Activated T-helper 1 cell treated with anti-CD3 and anti-CD28 coated beads, Interleukin-12 subunit alpha, Interleukin-12 subunit beta, Interleukin-2, Interleukin-4 antibody, amounts not matched to agents 30 ng/mL and 10 ng/mL and 1 ng/mL, durations not matched to agents 14 hours and 24 hours and 36 hours (primary cell): ENCODE measurements at places on chromosomes 1 and 21.

DNA sequence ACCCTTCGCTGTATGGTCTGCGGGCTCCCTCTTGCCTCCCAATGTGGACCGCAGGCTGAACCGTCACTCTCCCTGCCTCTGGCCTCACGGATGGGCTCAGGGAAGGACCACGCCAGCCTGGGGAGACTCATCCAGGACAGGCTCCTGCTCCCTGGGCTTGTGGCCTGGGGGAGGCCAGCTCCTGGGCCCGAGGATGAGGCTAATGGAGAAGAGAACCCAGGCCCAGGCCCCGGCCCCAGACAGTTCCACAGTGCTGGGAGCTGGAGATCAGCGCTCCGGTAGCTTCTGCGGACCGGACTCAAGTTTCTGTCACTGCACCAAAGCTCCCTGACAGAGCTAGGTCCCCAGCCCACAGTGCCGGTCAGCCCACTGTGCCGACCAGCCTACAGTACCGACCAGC is 13.4 kb upstream of the PLEKHG5 start:
- DNase-seq: no peak
- peaks cover 7% of the 10 kb centered on the region for H3K27me3 ChIP-seq
- no peak overlapping the region for H3K27ac ChIP-seq
- no peaks in the 10 kb centered on the region for H3K36me3 ChIP-seq
- no peak overlapping the region for H3K4me3 ChIP-seq

DNA sequence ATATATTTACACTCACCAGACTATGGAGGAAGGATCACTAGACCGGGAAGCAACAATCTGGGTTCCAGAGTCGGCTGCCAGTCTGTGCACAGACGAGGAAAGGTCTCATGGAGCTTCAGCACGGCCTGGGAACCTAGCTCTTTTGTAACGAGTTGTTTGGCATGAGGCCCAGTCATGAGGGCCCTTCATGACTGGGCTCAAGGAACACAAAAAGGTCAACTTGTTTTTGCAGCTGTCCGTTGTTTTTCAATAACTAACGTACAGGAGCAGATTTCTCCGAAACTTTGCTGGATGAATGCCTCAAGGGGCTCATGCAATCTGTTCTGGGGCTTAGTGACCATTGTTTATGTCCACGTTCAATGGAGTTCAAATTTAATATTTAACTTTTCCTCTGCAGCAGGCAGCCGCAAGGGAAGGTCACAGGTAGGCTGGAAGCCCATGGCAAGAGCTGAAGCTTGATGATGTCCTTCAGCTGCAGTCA is 5.9 kb upstream of the STUM start:
- no peaks in the 10 kb centered on the region for H3K4me1 ChIP-seq
- H3K36me3 ChIP-seq: no peaks in the 10 kb centered on the region
- peaks cover 38% of the 10 kb centered on the region for H3K27me3 ChIP-seq
- no peak overlapping the region for H3K4me3 ChIP-seq
- no peak overlapping the region for H3K27ac ChIP-seq
- DNase-seq: no peak

DNA sequence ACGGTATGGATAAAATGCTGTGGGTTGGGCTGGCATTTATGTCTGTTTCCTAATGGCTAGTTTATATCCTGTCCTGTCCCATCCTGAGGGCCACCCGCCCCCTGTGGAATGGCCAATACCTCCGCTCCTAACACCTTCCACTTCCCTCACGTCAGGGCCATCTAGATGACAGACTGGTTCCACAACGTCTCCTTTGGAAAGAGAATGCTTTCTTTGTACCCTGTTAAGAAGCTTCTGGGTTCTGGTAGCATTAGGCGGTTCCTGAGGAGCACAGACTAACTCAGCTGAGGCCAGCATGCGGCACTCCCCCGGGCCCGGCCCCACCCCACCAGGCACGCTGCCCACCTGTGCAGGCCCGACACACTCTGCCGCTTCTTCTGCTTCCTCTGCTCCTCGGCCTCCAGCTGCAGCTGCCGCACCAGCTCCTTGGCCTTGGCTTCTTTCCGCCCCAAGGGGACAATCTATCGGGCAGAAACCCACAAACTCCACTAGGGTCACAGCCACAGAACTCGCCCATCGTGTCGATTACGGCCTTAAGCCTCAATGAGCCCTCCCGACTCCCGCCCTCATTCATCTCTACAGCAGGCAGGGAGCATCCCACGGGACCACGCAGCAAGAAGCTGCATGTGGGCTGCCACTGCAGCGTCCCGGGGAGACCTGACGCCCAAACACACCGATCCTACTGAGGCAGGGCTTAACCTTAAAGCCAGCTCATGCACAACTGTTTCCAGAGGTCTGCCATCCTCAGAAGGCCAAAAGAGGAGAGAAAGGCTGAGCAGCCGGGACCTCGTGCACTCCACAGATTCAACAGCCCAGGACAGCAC is 11.3 kb downstream of the SMIM1 start:
- H3K4me1 ChIP-seq: peaks cover 15% of the 10 kb centered on the region
- no peak for DNase-seq
- no peak overlapping the region for H3K4me3 ChIP-seq
- no peak overlapping the region for H3K27ac ChIP-seq
- H3K27me3 ChIP-seq: no peaks in the 10 kb centered on the region

DNA sequence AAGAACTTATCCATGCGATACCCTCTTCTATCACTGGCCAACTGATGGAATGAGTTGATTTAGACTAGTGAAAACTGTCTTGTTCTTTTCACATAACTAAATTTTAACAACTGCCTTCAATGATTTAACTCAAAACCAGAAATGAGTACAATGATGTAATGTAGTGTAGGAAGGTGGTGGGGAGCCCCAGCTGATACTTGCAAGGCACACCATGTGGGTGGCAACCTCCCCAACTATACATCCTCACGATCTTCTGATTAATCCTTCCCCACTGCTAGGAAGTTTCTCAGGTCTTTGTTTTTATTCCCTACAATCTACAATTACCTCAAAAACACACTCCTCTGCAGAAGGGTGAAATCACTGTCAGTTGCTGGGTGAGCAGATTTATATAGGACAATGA is 100.7 kb downstream of the KCTD3 start:
- no peak overlapping the region for H3K4me3 ChIP-seq
- DNase-seq: no peak
- no peaks in the 10 kb centered on the region for H3K4me1 ChIP-seq
- H3K36me3 ChIP-seq: no peaks in the 10 kb centered on the region
- H3K27me3 ChIP-seq: peaks cover 3% of the 10 kb centered on the region

GRCh38 chr1:112833806-112834205 is 118.7 kb upstream of the PPM1J start:
- no peak overlapping the region for H3K27ac ChIP-seq
- H3K27me3 ChIP-seq: peaks cover 13% of the 10 kb centered on the region
- no peak overlapping the region for H3K4me3 ChIP-seq
- no peaks in the 10 kb centered on the region for H3K36me3 ChIP-seq

DNA sequence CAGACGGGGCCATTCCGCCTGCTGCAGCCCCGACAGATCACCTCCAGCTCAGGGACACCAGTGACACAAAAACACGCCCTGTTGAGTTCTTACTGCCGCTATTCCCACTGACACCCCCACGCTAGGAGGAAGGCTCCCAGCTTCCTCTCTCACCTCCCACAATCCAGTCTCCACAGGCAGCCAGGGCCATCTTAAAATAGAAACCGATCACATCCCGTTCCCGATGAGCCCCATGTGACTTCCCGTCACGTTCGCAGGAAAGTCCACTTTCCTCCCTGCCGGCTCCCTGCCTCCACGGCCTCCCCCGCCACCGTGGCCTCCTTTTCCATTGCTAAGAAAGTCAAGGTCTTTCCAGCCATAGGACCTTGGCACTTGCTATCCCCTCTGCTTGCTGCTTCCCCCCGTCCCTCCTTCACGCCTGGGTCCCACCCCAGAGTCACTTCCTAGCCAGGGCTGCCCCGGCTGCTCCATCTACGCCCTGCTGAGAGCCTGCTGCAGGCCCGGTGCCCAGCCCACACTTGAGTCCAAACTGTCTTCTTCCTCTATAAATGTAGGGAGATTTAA is 24.0 kb upstream of the DDOST start:
- H3K27ac ChIP-seq: no peak overlapping the region
- H3K36me3 ChIP-seq: no peaks in the 10 kb centered on the region
- H3K4me1 ChIP-seq: no peaks in the 10 kb centered on the region
- DNase-seq: no peak
- H3K4me3 ChIP-seq: no peak overlapping the region

- no peaks in the 10 kb centered on the region for H3K27me3 ChIP-seq
- no peak overlapping the region for H3K27ac ChIP-seq
- H3K4me1 ChIP-seq: peaks cover 34% of the 10 kb centered on the region
- peaks cover 15% of the 10 kb centered on the region for H3K36me3 ChIP-seq
- DNase-seq: no peak
Observed at GRCh38 chr1:65170511-65171142, 22.6 kb downstream of the AK4 start.

DNA sequence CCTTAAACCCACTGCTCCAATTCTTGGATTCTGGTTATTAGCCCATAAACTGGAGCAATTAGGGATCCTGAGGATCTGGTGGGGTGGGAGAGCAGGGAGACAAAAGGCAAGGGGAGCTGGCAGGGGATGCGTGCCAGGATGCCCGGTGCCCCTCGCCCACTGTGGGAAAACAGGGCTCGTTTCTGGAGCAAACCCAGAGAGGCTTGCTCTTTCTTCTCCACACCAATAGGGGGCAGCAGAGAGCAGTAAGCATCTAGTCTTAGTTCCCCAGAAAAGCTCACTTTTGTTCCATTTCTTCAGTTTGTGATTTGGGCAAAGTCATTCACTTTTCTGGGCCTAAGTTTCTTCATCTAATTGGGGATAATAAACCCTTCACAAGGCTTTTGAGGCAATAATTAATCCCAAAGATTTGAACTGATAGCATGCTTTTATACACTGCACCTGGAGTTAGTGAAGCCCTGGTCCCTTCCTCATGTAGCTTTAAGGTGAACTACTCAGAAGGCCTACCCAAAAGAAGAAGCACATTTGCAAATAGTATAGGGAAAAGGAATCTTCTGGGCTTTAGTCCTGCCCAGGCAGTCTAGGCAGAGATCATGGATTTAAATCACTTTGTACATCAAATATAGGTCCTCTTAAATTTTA is 160.6 kb upstream of the USP24 start:
- no peak overlapping the region for H3K27ac ChIP-seq
- H3K4me3 ChIP-seq: no peak overlapping the region
- H3K27me3 ChIP-seq: peaks cover 3% of the 10 kb centered on the region
- peaks cover 12% of the 10 kb centered on the region for H3K4me1 ChIP-seq

GRCh38 chr1:19866029-19866428 is 16.2 kb upstream of the OTUD3 start:
- H3K27me3 ChIP-seq: peaks cover 26% of the 10 kb centered on the region
- no peak for DNase-seq
- H3K4me3 ChIP-seq: no peak overlapping the region
- no peak overlapping the region for H3K27ac ChIP-seq
- H3K4me1 ChIP-seq: no peaks in the 10 kb centered on the region

GRCh38 chr1:87362834-87363426 is 34.2 kb downstream of the LMO4 start:
- H3K4me1 ChIP-seq: no peaks in the 10 kb centered on the region
- no peaks in the 10 kb centered on the region for H3K36me3 ChIP-seq
- no peaks in the 10 kb centered on the region for H3K27me3 ChIP-seq
- H3K27ac ChIP-seq: no peak overlapping the region
- H3K4me3 ChIP-seq: no peak overlapping the region

DNA sequence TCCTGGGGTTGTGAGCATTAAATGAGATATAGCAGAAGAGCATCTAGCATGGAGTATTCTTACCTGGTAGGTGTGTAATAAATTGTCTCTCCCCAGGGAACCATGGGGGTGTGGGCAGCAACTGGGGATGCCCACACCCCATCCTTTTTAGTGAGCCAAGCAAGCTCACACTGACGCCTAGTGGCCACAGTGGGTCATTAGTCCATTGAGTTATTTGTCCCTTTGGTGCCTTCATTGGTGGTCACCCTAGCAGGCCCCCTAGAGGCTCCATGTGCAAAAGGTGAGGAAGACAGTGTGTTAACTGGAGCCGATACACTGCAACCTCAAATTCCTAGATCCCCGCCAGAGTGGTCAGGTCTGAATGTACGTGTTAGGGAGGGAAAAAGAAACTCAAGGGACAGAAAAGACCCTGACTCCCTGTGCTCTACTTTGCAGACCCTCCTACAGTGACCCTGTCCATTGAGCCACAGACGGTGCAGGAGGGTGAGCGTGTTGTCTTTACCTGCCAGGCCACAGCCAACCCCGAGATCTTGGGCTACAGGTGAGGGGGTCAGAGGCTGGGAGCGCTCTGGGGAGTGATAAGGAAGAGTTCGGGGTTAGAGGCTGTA is 93.3 kb upstream of the CD1D start:
- H3K4me1 ChIP-seq: no peaks in the 10 kb centered on the region
- no peaks in the 10 kb centered on the region for H3K27me3 ChIP-seq
- H3K36me3 ChIP-seq: no peaks in the 10 kb centered on the region
- H3K27ac ChIP-seq: no peak overlapping the region

DNA sequence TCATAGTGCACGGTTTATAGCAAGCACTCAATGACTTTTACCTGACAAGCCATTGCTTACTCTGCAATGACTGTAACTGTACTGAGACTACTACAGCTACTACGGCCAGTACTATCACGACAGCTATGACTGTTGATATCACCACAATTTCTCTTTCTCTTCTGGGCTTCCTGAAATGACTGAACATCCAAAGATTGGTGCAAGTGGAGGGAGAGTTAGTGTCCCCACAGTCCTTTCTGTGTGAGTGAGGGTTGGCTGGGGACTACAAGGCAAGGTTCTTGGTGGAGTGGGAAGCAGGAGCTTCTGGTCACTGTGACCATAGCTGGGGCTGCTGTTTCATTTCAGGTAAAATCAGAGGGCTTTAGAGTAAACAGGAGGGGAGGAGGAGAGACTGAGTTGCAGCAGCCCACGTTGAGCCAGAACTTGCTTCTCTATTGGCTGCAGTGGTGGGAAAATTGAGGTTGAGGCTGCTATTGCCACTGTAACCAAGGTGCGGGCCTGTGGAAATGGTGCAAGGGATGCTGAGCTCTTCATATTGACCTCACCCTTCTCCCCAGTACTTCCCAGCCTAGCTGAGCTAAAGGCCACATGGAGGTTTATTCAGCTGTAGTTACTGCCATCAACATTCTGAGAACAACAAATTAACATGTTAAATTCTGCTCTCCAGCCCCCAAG is 14.1 kb upstream of the IL10 start:
- H3K36me3 ChIP-seq: peaks cover 4% of the 10 kb centered on the region
- H3K27ac ChIP-seq: peak overlapping the region; percentile 85

- no peak for DNase-seq
- no peaks in the 10 kb centered on the region for H3K36me3 ChIP-seq
- no peak overlapping the region for H3K27ac ChIP-seq
- peaks cover 4% of the 10 kb centered on the region for H3K27me3 ChIP-seq
- no peak overlapping the region for H3K4me3 ChIP-seq
Observed at GRCh38 chr1:204093781-204094180, 20.9 kb downstream of the SOX13 start.

DNA sequence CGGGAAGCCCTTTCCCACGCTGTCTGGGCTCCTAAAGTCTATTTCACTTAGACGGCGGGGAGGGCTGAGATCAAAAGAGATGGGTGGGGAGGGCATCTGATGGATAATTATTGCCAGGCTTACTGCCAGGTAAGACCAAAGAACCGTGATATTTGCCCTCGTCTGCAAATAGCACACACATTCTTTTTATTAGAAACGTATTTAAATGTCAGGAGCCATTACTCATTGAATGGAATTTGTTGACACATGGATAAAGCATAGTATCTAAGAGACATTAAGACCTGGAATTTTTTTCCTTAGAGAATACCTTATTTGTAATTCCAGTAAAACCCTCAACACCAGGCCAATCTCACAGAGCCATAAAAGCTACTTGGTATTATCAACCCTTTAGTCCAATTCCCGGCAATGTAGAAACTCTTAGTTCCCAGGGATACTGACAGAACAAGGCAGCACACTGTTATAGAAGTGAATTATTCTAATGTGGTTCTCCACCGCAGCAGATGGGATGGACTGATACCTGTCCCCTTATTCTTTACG is 10.6 kb downstream of the URB1 start:
- peaks cover 9% of the 10 kb centered on the region for H3K4me1 ChIP-seq
- H3K27me3 ChIP-seq: no peaks in the 10 kb centered on the region
- peaks cover 36% of the 10 kb centered on the region for H3K36me3 ChIP-seq
- H3K27ac ChIP-seq: no peak overlapping the region
